HT-29 (cell line): ENCODE measurements at places on chromosomes 12 and 14.

DNA sequence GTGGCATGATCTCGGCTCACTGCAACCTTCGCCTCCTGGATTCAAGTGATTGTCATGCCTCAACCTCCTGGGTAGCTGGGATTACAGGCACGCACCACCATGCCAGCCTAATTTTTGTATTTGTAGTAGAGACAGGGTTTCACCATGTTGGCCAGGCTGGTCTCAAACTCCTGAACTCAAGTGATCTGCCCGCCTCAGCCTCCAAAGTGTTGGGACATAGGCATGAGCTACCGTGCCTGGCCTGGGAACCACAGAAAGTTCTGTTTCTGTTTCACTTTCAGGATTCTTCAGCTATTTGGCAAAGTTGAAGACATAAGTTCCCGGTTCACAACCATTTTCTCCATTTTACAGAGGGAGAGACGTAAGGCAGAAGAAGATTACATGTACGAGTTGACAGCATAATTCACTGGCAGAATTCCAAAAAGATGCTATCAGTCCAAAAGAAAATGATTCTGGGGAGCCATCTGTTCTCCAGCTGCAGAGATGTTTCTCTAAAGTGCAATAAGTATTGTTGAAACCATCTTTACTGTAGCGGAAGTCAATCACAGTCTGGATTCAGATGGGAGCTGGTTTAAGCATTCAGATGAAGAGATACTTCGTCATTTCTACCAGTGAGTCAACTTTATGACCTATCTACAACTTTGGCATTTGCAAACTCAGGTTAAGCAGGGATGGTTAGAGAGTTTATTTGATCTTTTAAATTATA lies 8.1 kb upstream of the RNF34 start:
- no peak for DNase-seq

DNA sequence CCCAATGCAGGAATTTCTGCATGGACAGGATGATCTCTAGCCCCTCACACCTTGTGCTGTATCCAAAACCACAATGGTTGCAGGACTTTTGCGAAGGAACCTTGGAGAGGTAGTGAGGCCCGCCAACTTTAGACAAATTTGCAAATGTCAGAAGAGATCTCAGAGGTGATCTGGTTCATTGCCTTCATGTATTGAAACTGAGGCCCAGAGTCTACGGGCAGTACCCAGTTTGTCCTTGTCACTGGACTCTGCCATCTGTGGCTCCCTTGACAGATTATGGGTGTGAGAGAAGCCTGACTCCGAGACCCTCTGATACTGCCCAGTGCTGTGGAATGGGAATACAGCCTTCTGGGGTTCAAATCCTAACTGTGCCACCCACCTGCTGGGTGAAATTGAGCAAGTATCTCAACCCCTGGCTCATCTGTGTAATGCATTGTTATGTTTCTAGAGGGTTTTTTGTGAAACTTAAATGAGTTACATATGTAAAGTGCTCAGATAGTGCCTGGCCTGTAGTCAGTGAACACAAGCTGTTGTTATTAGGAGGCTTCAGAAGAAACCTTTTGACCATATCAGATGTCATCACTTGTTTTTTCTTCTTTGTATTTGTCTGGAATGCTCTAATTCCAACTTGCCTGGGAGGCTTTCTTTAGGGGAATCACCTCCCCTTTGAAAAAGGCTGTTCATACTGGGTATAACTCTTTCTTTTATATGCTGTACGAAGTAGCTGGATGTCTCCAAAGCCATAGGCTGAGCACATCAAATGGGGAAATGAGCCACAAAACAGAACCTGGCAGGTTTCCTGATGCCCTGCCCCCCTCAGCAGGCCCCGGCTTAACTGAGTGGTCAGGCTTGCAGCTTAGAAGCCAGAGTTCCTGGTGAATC lies 71.4 kb upstream of the SRSF5 start:
- DNase-seq: no peak

GRCh38 chr14:92382677-92383076 lies 59.7 kb downstream of the SLC24A4 start:
- peak; percentile 29 for DNase-seq

GRCh38 chr12:4763549-4763948 lies 43.3 kb downstream of the GALNT8 start:
- DNase-seq: peak; percentile 28

GRCh38 chr12:53053218-53054111 lies 3.6 kb downstream of the TNS2 start:
- DNase-seq: peak; percentile 93

DNA sequence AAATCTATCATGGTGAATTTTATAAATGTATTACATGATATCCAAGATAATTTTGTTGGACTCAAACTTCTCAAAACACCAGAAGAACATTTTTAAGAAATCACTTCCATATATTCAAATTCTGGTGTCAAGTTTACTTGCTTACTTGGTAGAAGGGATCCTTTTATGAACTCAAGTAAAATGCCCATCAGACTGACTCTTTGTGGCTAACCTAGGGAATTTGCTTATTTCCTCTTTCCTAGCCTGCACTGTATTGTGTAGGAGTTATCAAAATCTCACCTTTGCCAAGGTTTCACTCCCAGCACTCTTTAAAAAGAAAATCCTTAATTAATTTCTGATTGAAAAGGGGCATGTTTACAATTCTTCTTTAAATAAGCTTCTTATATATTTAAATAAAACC lies 196.5 kb downstream of the DUSP6 start:
- DNase-seq: no peak

GRCh38 chr14:19801118-19801464 lies 2.5 kb upstream of the OR4N2 start:
- no peak for DNase-seq

DNA sequence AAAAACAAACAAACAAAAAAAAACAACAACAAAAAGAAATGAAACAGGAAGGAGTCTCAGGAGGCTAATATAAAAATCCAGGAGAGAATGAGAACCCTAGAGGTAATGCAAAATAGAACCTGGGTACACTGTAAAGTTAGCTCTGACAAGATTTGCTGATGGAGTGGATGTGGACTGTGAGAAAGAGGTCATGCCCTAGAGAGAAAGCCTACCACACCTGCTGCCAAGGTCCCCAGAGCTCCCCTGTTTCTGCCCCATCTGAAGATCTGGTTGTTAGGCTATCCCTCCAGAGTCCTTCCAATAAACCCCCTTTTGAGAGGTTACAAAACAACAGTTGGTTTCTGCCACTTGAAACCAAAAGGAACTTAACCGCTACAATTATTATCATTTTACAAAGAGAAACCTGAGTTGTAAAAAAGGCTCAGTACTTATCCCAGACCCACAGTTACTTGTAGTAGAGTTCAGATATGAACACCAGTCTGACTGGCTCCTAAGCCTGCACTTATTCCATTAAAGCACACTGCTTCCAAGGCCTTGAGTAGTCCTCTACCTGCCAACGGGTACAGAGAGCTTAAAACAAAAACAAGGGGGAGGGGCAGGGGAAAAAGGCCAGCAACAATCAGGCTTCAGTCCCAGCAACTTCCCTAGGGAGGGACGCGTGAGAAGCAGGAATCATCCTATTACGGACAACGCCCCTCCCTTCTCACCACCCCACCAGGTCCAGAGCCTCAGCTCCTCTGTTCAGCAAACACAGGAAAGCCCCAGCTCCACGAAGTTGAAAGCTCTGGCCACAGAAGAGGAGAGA lies 27.7 kb downstream of the PPP1R13B start:
- DNase-seq: no peak

GRCh38 chr12:129193263-129193871 lies 340.1 kb downstream of the GLT1D1 start:
- peak; percentile 75 for DNase-seq

DNA sequence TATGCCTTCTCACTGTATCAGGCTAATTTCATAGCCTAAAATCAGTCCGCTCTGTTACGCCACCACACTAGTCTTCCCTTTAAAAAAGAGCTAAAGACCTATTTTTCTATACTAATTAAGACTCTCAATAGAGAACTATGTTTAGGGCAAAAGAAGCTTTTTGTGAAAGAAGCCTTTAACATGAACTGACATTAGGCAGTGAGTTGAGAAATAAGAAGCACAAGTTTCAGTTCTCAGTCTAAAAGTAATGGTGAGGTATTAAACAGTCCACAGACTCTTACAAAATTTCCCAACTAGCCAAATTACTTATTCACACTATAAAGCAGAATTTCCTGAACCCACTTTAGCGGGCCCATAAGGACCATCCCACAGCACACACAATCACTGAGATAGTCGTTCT lies 93.7 kb downstream of the SOX5 start:
- DNase-seq: no peak

GRCh38 chr12:48021485-48022179 lies 17.4 kb upstream of the COL2A1 start:
- DNase-seq: peak; percentile 29

DNA sequence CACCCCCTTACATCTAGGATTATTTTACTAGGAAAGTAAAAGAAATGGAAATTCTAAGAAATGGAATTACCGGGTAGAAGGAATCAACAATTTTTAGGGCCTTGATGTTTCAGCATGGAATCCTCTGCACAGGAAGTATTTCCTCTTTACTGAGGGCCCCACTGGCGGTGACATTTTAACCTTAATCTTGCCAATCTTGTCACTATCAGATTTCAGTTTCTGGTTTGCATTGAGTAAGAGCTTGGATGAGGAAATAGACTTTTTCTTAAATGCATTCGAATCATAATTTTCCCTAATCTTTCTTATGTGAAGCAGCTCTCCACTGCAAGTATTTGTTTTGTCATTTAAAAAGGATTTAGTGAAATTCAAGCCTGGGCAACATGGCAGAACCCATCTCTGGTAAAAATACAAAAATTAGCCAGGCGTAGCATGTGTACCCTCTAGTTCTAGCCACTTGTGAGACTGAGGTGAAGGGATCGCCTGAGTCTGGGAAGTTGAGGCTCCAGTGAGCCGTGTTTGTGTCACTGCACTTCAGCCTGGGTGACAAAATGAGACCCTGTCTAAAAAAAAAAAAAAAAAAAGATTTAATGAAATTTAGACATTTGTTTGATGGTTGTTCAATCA lies 40.7 kb downstream of the TPCN1 start:
- no peak for DNase-seq

DNA sequence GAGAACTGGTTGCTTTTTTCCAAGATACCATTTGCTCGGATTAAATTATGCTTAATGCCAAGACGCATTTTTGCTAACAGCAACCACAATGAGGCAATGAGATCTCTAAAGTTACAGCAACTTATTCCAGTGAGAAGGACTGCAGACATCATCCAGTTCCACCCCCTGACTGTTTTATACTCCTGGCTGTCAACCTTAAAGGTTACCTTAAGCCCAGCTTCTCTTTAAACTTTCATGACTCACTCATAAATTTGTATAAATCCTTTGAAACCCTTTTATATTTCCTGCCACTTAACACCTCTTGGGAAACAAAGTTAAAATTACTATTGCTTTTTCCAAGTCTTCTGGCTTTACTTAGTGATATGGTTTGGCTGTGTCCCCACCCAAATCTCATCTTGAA lies 80.2 kb downstream of the TMTC1 start:
- DNase-seq: no peak

GRCh38 chr14:35295845-35296161 lies 3.6 kb downstream of the PSMA6 start:
- DNase-seq: no peak

GRCh38 chr12:47242426-47242825 lies 162.7 kb upstream of the AMIGO2 start:
- DNase-seq: no peak

DNA sequence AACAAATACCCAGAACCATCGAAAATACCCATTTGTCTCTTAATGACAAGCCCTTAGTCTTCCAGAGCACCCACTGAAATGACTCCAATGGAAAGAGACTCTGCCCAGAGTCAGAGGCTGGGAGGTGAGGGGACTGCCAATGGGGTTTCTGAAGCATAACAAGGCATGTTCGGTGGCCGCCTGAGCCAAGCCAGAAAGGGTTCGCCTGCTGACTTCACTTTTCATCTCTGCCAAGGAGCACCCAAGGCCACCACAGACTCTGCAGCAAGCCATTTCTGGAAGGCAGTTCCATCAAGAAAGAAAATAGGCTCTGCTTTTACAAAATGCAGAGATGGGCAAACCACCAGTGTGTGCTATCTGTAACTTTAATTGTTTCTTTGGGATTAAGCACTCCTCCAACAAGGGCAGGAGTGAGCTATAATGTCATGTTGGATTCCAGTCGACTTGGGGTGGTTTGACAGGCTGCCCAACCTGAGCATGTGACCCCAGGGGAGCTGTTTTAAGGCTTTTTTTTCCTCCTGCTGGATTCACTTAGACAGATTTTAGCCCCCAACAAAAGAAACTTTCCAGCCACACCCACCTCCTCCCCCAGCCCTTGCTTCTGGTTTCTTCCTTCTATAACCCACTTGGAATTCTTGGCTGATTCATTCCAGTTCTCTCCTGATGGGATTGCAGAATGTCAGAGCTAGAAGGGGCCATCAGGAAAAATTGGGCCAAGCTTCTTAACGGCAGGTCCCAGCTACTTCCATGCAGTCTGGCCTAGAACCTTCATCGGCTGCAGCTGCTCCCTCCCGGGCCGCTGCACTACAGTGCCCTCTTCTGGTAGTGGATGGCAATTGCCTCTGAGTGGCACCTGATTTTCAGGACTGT lies 24.1 kb downstream of the CKAP4 start:
- DNase-seq: peak; percentile 68

DNA sequence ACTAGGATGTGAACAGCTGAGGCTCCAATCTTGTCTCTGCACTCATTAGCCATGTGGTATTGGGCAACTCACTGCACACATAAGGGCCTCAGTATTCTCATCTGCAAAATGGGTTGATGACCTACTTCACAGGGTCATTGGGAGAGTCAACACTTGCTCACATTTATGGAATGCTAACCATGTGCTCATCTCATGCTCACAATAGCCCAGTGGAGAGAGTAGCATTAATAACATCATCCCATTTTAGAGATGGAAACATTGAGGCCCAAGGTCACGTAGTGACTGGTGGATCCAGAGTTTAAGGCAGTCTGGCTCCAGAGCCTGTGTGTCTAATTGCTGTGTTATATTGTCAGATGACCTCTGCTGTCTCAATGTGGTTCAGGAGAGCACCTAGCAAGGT lies 270.2 kb upstream of the SRRM4 start:
- DNase-seq: no peak

- no peak for DNase-seq
Measured at GRCh38 chr12:42587601-42588523, 1.7 kb downstream of the PRICKLE1 start.

DNA sequence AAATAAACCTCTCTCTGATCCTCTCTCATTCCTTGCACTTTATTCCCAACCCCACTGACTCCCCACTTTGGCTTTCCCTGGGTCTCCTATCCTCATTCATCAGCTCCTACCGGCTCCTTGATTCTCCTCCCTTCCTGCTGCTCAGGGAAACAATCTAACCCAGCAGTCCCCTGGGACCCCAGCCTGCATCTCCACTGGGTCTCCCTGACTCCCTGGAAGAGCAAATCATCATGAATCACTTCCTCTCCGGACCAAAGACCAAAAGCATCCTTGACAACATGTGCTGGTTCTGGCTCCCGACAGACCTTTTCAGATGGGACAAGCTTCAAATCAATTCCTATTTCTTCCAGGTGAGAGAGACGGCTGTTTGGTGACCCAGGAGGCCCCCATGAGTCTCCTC lies 76.6 kb downstream of the HSPB8 start:
- DNase-seq: no peak

- no peak for DNase-seq
Measured at GRCh38 chr14:54662491-54663133, 95.7 kb downstream of the SAMD4A start.

DNA sequence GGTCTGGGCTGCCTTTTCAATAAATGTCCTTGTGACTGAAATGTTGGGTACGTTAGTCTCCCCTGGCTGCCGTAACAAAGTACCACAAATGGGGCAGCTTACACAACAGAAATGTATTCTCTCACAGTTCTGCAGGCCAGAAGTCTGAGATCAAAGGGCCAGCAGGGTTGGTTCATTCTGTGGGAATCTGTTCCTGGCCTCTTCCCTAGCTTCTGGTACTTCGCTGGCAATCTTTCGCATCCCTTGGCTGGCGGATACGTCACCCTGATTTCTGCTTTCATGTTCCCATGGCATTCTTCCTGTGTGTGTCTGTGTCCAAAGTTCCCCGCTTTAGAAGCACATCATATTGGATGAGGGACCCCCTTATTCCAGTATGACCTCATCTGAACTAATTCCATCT lies 95.8 kb upstream of the NCOR2 start:
- no peak for DNase-seq
